Activated CD4-positive, alpha-beta memory T cell treated with anti-CD3 and anti-CD28 coated beads, Interleukin-2, amount 10 ng/mL, durations not matched to agents 7 days and 5 days (primary cell): ENCODE measurements at places on chromosomes 3 and 15. TPM values are rescaled to one million over a fixed set of nuclear protein-coding genes. Genes with fewer than 3 reads are reported as not detected.
A peak's percentile ranks its signal among the peaks of the same experiment; 100 is the strongest.

ARF4 gene
- 64.9 TPM for total RNA-seq

RCCD1 gene
- 31.3 TPM for total RNA-seq

LMOD3 gene
- not detected for total RNA-seq

DNA sequence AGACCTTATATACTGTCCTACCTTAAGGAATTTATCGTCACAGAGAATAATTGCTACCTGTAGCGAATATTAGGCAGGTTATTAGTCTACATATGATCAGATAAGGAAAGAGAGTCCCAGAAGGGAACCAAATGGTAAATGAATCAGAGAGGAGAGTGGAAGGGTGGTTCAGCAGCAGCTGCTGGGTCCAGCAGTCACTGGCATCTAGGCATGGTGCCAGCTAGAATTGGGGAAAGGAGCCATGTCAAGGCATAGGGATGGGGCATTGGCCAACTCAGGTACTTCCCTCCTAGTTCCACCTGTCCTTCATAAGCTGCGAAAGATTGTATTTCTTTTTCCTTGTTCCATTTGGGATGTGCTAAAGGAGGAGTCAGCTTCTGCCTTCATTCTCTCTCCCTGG, 23.4 kb downstream of the HACD3 start:
- peaks cover 33% of the 10 kb centered on the region for H3K36me3 ChIP-seq
- no peak for DNase-seq
- H3K4me3 ChIP-seq, result no peak overlapping the region
- H3K27me3 ChIP-seq, result no peaks in the 10 kb centered on the region

GRCh38 chr3:50652709-50653108, 22.0 kb upstream of the DOCK3 start:
- peak overlapping the region; percentile 16 for H3K27ac ChIP-seq
- DNase-seq, result peak; percentile 68
- no peak overlapping the region for H3K4me3 ChIP-seq
- peaks cover 10% of the 10 kb centered on the region for H3K36me3 ChIP-seq

GRCh38 chr3:11203961-11204360, 49.7 kb downstream of the HRH1 start:
- H3K27me3 ChIP-seq, result peaks cover 24% of the 10 kb centered on the region
- no peaks in the 10 kb centered on the region for H3K36me3 ChIP-seq
- no peak overlapping the region for H3K4me3 ChIP-seq
- DNase-seq, result no peak
- peaks cover 9% of the 10 kb centered on the region for H3K4me1 ChIP-seq
- no peak overlapping the region for H3K27ac ChIP-seq

- no peaks in the 10 kb centered on the region for H3K27me3 ChIP-seq
- H3K27ac ChIP-seq, result no peak overlapping the region
- H3K36me3 ChIP-seq, result no peaks in the 10 kb centered on the region
- H3K4me3 ChIP-seq, result no peak overlapping the region
Measured at GRCh38 chr3:98966862-98967546, 65.5 kb upstream of the DCBLD2 start.

- H3K27ac ChIP-seq, result no peak overlapping the region
- no peak for DNase-seq
- no peaks in the 10 kb centered on the region for H3K27me3 ChIP-seq
- H3K4me3 ChIP-seq, result no peak overlapping the region
- no peaks in the 10 kb centered on the region for H3K36me3 ChIP-seq
Measured at GRCh38 chr3:123410149-123410515, 38.8 kb downstream of the ADCY5 start.

- H3K36me3 ChIP-seq, result no peaks in the 10 kb centered on the region
- peaks cover 5% of the 10 kb centered on the region for H3K27me3 ChIP-seq
- H3K27ac ChIP-seq, result no peak overlapping the region
- peaks cover 26% of the 10 kb centered on the region for H3K4me1 ChIP-seq
- DNase-seq, result no peak
Measured at GRCh38 chr3:152122851-152123250, 145.9 kb upstream of the MBNL1 start.
